ENCODE measurements at places on chromosomes 13 and 19.
A peak's percentile ranks its signal among the peaks of the same experiment; 100 is the strongest.

- no peak for DNase-seq
These were observed 283.1 kb downstream of the MTUS2 start for GRCh38 chr13:29103065-29103800.

- peak; percentile 30 for DNase-seq
These were observed 7.1 kb downstream of the NFIX start for GRCh38 chr19:13002166-13002898.

DNA sequence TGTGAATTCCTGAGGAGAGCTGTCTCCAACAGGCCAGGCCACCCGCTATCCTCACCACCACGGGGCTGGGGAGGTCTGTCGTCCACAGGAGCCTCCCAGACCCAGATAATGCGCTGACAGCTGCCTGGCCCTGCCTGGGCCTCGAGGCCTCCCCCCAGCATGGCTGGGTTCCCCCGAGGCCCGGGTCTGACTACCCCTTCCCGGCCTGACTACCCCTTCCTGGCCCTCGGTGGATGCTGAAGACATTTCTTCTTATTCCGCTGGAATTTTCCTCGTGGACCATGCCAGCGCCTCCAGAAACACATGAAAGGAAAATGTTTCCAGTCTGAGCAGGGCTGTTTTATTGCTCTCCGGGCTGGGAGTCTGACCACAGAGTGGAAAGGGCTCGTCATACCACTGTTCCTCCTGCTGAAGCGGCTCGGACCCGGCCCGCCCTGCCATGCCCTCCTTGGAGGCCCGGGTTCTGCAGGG is 16.8 kb upstream of the COMP start:
- DNase-seq = peak; percentile 43

DNA sequence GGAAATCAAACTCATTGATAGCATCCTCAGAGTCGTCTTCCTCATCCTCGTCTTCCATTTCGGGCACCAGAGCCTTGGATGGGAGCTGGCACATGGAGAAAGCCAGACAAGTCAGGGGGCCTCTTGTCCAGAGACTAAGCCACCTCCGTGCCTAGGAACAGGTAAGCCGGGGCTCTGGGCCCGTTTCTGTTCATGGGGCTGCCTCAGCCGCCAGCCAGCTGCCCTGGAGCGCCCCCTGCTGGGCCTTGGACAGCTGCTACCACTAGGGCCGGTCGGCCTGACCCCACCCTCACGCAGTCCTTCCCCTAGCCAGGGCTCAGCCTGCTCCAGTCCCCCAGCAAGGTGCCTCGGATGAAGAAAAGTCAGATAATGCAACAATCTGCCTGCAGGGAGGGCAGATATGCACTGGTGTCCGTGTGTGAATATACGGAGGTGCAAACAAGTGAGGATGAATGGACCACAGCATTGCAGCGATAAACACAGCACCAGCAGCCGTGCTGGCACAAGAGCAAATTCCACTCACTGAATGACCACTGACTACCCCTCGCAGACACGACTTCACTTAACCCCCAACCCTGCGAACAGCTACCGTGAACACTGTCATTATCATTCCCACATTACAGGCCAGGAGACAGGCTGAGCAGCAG is 11.9 kb upstream of the PRKD2 start:
- DNase-seq = peak; percentile 38

DNA sequence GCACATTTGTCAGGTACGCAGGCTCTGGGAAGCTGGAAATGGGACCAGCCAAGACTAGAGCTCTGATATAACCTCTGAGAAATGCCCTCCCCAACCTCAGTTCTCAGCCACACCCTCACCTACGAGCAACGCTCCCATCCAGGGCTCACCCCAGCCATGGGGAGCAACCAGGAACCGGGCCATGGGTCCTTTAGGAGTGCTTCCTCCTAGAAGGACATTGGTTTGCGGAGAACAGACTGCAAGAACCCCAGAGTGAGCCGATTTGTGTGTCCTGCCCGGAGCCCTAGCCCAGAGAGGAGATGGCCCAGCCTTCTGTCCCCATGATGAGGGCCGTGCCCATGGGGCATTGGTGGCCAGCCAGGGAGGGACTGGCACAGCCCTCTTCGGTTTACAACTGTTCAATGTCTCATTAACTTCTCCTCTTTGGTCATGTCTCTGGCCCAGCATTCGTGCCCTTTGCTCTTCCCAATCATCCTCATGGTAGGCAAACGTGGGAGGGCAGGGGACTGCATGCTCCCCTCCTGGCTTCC is 32.9 kb upstream of the IGSF23 start:
- DNase-seq = no peak

- peak; percentile 54 for DNase-seq
These were observed 30.0 kb downstream of the TSSK6 start for GRCh38 chr19:19485161-19485997.

DNA sequence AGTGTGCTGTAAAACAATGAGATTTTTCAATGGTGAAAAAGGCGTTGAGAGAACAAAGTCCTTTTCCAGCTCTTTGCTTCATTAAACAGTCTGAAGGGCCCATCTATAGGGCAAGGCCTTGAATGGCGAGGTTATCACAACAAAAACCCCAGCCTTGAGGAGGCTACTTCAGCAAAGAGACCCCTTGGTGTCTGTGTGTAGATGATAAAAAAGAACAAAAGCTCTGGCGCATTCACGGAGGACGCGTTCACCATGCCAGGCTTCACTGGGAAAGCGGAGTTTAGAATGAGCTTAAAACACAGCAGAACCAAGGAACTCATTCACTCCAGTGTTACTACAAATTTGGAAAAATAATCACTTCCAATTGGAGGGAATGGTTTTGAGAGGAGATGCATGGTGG is 530.0 kb upstream of the ARGLU1 start:
- DNase-seq = no peak

DNA sequence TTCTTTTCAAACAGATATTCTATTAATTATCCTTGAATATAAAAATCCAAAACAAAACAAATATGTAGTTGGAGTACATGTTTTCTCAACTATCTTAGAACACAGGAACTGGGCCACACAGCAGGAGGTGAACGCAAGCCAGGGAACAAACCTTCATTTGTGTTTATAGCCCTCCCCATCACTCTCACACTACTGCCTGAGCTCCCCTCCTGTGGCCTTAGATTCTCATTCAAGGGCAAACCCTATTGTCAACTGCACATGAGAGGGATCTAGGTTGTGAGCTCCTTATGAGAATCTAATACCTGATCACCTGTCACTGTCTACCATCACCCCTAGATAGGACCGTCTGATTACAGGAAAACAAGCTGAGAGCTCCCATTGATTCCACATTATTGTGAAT is 427.1 kb upstream of the PRR20A start:
- DNase-seq = no peak

DNA sequence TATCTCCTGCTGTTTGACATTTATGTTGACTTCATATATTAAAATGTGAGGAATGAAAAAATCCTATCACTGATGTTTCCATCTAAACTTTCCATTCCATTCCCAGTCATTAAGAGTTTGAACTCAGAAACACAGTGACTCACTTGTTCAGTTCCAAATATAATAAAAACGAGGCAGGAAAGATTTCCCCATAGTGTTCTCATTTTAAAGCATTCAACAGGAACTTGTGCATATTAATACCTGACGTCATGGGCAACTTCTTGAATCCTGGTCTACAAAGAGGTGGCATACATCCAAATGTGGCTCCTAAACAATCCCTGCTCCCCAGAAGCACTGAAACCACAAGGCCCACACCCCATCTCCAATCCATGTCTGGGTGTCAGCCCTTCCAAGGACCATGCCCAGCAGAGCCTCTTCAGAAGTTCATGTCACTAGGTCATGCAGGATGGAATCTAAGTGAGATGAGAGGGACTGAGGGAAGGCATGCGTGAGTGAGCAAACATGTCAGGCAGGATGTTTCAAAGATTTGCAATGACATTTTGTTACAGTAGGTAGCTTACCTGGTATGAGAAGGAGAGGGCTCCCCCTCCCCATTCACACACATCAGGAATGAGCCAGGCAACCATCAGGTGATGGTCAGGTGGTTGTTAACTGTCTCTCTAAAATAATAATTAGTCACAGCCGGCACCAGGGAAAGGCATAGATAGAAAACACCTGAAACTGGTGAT is 9.4 kb upstream of the ERVV-2 start:
- DNase-seq = no peak

- DNase-seq = no peak
These were observed 19.9 kb downstream of the UHRF1 start for GRCh38 chr19:4929186-4929585.

- peak; percentile 69 for DNase-seq
These were observed 1075.2 kb downstream of the PCDH9 start for GRCh38 chr13:66154976-66155375.

- DNase-seq = no peak
These were observed 188.3 kb downstream of the KLF12 start for GRCh38 chr13:73945871-73946270.

DNA sequence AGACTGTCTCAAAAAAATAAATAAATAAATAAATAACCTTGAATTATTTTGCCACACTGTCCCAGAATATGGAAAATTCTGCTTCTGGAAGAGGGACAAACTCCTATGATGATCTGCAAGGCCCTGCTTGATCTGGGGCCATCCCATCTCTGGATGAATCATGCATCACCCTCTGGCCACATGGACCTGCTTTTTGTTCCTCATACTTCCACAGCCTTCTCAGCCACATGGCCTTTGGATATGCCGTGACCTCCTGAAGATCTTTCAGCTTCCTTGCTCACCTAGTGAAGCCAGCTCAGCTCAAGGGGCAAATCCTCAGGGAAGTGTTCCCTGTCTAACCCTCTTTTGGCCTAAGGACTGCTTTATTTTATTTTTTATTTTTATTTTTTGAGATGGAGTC is 10.3 kb downstream of the IER2 start:
- DNase-seq = no peak

GRCh38 chr13:36310417-36311108 is 12.9 kb upstream of the CCDC169 start:
- no peak for DNase-seq

- peak; percentile 91 for DNase-seq
These were observed 4.6 kb upstream of the FAM32A start for GRCh38 chr19:16180611-16181010.

Data from fibroblast of skin of abdomen (primary cell).